Lung microvascular endothelial cell (primary cell): ENCODE measurements at places on chromosomes 2 and 18. TPM values are rescaled to one million over a fixed set of nuclear protein-coding genes. Genes with fewer than 3 reads are reported as not detected.

CMPK2 gene
- total RNA-seq: 0.20 and 0.65 TPM in 2 replicates

GRCh38 chr18:31718386-31718785 is 34.0 kb upstream of the B4GALT6 start:
- no peak for DNase-seq

- no peak for DNase-seq
These were observed 109.1 kb downstream of the CDK15 start for GRCh38 chr2:201915446-201915845.

- DNase-seq: no peak
These were observed 36.3 kb downstream of the SMAD2 start for GRCh38 chr18:47893939-47894699.

SCYGR1 gene
- total RNA-seq: not detected in 2 replicates

DNA sequence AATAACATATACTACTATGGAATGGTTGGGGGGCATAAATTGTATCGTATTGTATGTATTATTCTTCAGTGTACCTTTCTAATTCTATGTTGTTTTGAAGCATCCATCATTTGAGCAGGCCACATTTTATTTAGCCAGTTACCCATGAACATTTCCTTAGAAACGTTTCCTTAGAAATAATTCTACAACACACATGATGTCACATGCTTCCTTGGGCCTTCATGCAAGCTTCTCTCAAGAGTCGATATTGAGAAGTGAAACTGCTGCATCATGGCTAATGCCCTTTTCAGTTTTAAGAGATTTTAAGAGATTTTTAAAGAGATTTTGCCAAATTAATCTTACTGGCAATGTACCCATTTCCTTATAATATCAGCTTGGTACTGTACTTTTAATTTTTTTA is 63.9 kb downstream of the ALPK2 start:
- DNase-seq: peak; percentile 64

- DNase-seq: peak; percentile 11
These were observed 289.4 kb downstream of the ZEB2 start for GRCh38 chr2:144230448-144231085.

TXNL4A gene
- total RNA-seq: 32.7 and 34.7 TPM in 2 replicates

GRCh38 chr2:212815453-212815852 is 276.9 kb upstream of the ERBB4 start:
- DNase-seq: no peak

DNA sequence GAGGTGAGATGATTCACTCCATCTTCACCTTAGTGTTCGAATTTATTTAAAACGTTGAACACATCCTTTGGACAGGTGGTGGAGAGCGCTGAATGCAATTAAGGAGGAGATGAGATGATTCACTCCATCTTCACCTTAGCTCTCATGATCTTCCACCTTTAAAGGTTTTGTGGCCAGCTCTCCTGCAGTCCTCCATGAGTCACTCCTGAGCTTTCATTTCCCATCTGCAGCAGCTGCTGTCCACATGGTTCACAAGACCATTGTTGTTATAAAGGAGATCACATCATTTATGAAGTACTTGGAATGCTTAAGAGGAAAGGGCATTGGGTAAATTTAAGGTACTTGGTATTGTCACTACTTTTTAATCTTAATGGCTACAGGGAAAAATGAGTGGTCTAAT is 298.5 kb downstream of the PAX3 start:
- DNase-seq: no peak

DNA sequence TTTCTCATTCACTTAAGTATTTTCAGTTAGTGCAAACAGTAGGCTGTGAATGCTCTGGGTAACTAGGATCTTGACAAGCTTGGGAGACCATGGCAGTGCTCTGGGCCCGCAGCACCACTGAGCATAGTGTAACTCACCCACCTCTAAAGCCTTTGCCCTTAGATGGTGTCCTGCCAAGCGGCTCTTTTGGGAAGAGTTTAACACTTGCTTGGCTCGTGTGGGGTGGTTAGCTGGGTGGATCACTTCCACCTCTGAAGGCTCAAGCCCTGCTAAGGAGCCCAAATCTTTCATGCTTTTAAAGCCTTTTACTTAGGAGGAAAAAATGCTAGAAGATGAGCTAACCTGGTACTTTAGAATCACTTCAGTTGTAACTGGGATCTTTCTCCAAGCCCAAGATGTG is 33.9 kb downstream of the PTPN18 start:
- DNase-seq: no peak

CXCR2 gene
- total RNA-seq: not detected in 2 replicates

DNA sequence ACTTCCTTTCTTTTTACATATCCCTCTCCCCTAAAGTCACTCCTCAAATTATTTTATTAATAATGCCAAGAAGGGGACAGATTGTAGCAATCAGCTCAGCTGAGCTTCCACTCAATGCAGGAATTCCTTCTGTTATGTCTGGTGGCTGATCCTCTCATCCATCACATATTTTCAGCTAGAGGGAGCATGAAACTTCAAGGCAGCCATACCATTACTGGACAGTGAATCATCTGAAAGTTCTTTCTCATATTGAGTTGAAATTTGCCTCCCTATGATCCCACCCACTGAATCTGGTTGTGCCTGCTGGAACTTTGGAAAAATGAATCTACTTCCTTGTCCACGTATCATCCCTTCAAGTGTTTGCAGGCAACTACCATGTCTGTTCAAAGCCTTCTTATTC is 11.2 kb downstream of the ZNF385B start:
- no peak for DNase-seq

- no peak for DNase-seq
These were observed 32.7 kb downstream of the TNP1 start for GRCh38 chr2:216827073-216827720.

TDRD15 gene
- not detected in 2 replicates for total RNA-seq

GRCh38 chr18:28030458-28030857 is 146.5 kb downstream of the CDH2 start:
- no peak for DNase-seq

DNA sequence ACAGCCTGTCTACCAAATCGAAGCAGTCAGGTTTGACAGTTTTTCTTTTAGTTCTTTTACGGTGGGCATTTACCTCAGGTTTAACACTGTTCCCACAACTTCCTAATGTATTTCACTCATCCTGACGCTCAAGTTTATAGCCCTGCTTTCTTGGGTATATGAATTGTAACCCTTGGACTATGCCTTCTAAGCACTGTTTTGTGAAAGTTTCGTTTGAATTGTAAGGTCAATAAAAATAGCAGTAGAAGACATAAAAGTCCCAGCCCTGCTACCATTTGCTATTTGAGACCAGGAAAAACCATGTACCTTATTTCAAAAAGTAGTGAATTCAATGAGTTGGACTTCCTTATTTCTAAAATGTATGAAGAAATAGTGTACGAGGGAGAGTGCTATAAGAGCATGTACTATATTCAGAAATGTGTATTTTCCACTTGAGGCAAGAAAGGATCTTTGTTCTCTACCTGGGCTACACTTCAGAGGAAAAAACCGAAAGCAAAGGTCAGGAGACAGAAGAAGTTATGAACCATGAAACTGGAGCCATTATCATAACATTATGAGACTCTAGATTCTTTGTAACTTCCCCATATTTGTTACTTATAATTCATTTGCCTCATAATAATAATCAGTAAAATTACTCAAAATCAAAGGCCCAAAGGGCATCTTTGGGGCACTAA is 1.9 kb upstream of the ZC3H15 start:
- no peak for DNase-seq

DNER gene
- under 0.01 and 0.44 TPM in 2 replicates for total RNA-seq

DNA sequence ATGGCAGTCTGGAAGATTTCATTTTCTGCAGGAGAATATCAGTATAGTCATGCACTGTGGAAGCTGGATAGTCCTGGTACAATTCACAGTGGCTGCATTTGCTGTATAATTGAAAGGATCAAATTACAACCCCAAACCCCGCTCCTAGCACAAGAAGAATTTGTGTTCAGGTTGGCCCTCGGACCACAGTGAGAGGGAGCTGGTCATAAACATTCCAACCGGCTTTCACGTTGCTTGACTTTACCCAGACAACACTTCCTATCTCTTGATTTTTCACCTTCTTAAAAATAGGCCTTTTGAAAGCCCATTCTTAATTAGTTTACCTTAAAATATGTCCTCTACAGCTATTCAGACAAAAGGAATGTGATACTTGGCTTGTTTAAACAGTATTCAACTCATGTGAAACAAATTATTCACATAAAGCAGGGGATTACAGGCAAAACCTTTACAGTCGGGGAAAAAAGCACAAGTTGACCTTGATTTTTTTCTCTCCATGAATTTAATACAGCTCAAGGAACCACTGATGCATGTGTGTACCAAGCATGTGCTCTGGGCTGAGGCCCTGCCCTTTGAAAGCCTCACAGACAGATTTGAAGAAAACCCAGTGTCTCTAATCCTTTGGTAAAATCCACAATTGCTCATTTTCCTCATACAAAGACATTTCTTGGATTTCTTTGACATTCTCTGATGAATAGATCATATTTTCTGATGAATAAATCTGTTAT is 143.0 kb upstream of the SOX11 start:
- DNase-seq: no peak

MDH1B gene
- total RNA-seq: under 0.01 TPM in 1 of 2 replicates, not detected in the other

DNA sequence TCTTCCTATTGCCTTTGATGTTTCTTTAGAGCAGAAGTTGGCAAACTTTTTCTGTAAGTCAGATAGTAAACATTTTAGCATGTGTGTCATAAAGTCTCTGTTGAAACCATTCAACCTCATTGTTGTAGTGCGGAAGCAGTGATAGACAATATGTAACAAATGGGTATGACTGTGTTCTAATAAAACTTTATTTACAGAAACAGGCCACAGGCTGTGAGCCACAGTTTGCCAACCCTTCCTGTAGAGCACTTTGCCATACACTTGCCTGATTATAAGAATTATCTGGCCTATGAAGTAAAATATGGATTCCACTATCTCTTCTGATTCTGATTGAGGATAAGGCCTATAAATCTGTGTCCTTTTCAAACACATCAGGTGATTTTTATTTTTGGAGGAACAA is 237.4 kb downstream of the DOK6 start:
- DNase-seq: no peak

DNA sequence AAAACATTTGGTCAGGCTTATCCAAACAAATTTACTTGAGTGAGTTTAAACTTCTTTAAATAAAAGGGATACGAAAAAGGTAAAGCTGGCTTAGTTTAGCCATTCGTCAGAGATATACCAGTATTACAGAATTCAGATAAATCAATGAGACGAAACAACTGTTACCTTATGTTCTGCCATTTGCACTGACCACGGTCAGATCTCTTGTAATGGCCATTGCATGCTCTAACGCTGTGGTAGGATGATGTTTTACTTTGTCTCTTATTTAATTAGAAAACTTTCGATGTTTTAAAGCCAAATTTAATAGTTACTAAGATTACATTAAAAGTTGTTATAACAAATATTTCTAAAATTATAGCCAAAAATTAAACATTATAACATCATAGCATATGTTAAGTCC is 1.5 kb downstream of the C18orf54 start:
- peak; percentile 21 for DNase-seq

DNA sequence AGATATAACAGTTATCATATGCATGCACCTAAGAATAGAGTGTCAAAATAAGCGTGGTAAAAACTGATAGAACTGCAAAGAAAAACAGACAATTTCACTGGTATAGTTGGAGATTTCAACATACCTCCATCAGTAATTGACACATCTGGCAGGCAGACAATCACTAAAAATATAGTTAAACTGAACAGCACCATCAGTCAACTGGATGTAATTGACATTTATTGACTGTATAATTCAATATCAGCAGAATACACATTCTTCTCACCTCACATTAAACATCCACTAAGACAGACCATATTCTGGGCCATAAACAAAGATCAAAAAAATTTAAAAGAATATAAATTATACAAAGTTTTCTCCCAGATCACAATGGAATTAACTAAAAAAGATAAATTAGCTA is 378.5 kb upstream of the RGPD4 start:
- DNase-seq: no peak

DNA sequence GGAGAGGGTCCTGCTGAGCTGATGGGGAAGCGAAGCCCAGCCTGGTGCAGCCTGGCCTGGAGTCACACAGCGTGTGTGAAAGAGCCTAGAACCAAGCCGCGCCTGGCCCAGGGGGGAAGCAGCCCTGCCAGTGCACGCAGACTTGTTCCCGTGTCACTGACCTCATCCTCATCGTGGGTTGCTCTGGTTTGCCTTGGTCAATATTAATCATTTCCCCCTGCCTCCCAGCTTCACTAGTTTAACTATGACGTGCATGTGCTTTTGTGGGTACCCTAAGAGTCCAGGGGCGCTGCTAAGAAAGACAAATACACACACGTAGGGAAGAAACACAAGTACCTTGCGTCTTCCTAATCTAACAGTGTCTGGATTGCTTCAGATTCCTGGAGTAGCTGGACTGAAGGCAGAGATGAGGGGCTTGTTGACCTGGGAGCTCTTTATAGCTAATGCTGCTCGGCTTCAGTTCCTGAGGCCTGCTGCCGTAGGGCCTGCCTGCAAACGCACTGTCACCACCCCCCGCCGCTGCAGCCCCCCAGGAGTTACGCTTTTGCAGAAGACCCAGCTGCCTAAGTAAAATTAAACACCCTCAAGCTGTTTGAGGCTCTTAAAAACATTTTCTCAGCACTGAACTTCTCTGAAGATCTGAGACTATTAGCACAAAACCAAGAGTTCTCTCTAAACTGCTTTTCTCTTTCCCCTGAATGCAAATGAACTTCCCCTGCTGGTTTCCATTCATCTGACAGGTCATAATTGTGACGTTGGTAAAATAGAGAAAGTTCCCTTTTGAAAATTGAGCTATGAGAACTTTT is 159.2 kb downstream of the FAM210A start:
- DNase-seq: no peak

RIT2 gene
- total RNA-seq: not detected in 2 replicates

SNORC gene
- total RNA-seq: under 0.01 and 0.40 TPM in 2 replicates

DNAH7 gene
- total RNA-seq: under 0.01 TPM in 1 of 2 replicates, not detected in the other

GRCh38 chr2:43123486-43123885 is 102.9 kb downstream of the ZFP36L2 start:
- DNase-seq: no peak

STPG4 gene
- total RNA-seq: 0.20 TPM in 1 of 2 replicates, not detected in the other

- DNase-seq: no peak
These were observed 43.9 kb upstream of the B3GNT7 start for GRCh38 chr2:231351648-231352047.

GRCh38 chr2:58553937-58554336 is 312.8 kb upstream of the FANCL start:
- peak; percentile 8 for DNase-seq

GRCh38 chr2:226790431-226790830 is 9.2 kb downstream of the IRS1 start:
- no peak for DNase-seq

EIF4E2 gene
- 97.6 and 108 TPM in 2 replicates for total RNA-seq

DNA sequence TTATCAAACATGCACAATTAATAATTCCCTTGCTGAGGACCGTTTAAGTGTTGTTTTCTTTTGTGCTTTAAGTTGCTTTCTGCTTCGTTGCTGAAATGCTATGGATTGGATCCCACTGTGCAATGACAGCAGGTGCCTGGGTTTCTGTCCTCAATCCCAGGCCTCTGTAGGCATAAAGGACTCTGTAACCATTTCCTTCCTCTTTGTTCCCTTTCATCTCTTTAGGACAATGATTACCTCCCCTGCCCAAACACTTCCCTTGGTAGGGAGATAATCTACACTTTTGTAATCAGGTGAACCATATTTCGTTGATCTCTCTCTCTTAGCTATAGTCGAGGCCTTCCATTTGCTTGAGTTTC is 58.6 kb upstream of the LYPD6B start:
- no peak for DNase-seq

CCL20 gene
- total RNA-seq: 0.60 and 2.8 TPM in 2 replicates
